ENCODE measurements at places on chromosomes 4 and X.

DNA sequence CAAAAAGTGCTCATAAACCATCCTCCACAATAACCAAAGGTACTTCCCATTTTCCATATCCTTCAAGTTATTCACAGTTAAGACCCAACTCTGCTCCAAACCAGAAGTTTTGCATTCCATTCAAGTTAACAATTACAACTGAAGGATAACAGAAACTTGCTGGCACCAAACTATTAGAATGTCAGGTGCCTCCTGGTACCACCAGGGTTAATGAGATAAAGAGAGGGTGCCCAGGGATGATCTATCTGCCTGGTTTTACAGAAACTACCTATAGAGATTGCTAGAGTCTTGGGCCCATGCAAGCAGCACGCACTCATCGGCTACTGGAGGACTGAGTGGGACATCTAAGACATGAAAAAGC is 114.6 kb downstream of the RBM47 start:
- DNase-seq, result no peak

DNA sequence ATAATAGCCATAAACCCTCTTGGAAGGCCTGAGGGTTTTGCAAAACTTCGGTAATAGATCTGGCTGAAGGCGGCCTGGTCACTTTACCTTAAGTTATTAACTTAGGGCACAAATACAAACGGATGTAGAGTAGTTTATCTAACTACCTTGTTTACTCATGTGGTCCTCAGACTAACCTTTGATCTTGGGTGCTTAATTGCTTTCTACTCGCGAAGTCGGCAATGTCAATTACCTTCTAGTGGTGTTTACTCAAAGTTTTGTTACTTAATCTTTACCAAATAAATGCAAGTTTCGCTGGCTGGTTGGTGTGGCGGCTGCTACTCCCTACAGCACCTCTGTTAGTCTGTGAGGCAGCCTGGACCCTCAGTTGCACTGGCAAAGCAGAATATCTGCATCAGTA is 8.9 kb upstream of the ZNF141 start:
- DNase-seq, result no peak

DNA sequence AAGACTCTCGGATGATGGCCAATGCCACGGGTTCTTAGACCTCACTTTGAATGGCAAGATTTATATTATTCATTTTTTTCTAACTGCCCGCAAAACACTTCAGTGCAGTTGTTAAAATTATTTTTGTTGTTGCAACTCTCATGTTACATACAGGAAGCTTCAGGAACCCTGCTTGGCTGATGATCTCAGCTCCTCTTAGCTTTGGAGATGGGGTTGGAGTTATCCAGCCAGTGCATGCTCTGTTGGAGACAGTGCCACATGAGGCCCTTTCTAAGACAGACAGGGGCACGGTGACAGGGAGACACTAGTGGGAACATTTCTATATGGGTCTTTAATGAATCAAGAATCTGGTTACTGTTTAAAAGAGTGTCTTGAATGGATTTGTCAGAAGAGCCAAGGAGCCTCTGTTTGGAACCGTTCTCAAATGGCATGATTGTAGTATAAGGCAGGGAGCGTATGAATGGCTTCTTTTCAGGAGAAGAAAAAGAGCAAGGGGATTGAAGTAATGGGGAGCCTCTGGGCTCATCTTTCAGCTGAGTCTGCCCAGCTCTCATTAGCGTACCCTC is 61.9 kb upstream of the ENPP6 start:
- DNase-seq, result no peak

DNA sequence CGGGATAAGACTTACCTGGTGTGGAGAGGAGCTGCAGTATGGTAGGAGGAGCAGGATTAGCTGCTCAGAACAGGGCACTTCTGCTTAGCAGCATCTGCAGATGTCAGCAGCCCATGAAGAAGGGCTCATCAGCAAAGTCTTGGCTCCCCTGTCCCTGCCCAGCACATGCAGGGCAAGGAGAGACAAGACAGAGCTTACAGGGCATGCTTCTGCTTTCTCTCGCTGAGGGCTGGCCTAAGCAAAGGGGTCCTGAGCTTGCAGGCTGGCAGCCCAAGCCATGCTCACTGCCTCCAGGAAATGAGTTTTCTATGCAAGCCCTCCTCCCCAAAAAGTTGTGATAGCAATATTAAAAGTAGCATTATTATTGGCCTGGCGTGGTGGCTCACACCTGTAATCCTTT is 39.5 kb upstream of the TAPT1 start:
- no peak for DNase-seq

DNA sequence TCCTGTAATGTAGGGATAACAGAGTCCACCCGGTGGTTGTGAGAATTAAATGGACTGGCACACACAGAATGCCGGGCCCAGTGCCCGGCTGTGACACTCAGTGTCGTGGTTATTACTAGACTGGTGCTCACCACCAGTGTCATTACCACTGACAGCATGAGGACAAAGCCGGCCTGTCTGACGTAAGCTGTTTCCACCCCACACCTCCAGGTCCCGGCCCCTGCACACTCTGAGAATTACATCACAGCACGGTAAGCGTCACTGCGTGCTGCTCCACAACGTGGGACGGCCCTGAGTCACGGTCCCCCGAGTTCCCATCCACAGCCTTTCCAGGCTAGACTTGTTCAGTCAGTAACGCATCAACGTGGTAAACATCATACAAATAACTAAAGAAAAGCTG is 22.9 kb downstream of the FAT1 start:
- DNase-seq, result no peak

DNA sequence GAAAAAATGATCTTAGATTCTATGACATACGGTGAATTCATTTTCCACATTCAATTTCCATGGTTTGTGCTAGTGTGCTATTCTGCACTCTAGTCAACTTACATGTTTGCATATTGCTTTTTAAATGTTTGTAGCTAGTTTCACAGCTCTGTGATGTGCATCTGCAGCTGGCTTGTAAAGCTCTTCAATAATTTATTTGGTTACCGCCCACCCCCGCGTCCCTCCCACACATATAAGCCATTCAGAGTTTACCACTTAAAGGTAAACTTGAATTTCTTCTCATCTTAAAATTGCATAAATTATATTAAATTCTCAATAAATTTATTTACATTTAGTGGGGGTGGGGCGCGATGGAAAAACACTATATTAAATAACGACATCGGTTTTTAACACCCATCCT is 291 bp upstream of the NBDY start:
- DNase-seq, result peak; percentile 43

- no peak for DNase-seq
These were observed 333.2 kb downstream of the ARHGAP10 start for GRCh38 chr4:148065075-148065474.

- DNase-seq, result no peak
These were observed 43.9 kb upstream of the HMX1 start for GRCh38 chr4:8915201-8916200.

GRCh38 chr4:4862665-4863482 is 3.4 kb downstream of the MSX1 start:
- no peak for DNase-seq

- DNase-seq, result no peak
These were observed at the start of gene MAGEA10 for GRCh38 chrX:152138388-152138784. Gene MAGEA10 (minus strand): TSS chrX:152138577. CDS start chrX:152135620, 2,957 bp downstream.

DNA sequence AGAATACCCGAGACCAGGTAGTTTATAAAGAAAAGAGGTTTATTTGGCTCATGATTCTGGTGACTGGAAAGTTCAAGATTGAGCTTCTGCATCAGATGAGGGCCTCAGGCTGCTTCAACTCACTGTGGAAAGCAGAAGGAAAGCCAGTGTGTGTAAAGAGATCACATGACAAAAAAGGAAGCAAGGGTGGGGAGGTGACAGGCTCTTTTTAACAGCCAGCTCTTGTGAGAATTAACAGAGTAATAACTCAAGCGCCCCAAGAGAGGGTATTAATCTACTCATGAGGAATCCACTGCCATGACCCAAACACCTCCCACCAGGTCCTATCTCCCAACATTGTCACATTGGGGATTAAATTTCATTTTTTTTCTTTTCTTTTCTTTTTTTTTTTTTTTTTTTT is 6.3 kb upstream of the YIPF6 start:
- DNase-seq, result no peak

- DNase-seq, result no peak
These were observed 50.8 kb upstream of the ELF2 start for GRCh38 chr4:139227729-139228404.

- no peak for DNase-seq
These were observed 13.8 kb downstream of the MPP1 start for GRCh38 chrX:154791467-154791866.

DNA sequence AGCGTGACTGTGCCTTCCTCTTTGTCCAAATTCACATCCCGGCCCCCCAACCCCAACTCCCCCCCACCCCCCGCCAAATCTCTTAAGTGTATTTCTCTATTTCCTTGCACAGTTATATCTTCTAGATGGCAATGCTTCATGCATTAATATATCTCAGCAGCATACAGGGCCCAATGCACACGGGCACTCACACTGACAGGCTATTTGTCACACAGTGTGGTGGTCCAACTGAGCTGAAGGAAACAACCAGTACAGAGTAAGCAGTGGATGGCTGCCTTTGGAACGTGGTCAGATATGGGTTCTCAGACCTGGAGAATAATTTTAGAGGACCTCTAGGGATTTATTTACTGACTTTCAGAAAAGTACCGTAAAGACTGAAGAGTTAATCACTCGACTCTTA is 681 bp downstream of the EXOC1 start:
- no peak for DNase-seq

DNA sequence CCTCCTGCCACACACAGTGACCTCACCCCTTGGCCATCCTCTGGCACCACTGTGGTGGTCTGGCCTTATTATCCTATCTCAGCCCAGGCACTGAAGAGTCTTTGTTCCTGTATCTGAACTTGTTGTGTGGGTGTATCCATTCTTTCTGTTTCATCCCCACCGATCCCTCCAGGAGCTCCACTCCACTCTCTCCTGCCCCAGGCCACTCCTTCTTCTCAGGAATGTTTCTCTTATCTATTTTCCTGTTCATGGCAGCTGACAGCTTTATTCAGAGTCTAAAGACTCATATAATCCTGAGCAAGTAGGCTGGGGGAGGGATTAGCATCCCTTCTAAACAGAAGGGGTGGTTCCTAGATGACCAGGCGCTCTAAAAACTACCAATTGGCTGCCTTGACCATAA is 150.0 kb downstream of the ANAPC10 start:
- no peak for DNase-seq

DNA sequence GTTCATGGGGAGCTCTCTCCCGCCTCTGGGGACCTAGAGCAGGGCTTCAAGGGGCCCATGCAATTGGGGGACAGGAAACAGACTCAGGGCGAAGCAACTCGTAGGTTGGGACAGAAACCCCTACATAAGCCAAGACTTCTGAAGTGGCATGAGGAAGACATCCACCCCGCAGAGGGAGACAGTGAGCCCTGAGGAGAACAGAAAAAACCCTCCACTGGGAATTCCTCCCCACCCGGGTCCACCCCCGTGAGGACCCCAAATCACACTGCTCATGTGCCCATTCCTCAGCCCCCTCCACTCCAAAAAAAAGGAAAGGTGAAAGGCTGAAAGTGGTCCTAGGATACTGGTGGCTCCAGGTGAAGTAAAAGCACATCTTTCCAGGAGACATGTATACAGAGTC is 74.0 kb downstream of the CPZ start:
- no peak for DNase-seq

GRCh38 chr4:141376769-141377168 is 156.1 kb downstream of the ZNF330 start:
- DNase-seq, result no peak

DNA sequence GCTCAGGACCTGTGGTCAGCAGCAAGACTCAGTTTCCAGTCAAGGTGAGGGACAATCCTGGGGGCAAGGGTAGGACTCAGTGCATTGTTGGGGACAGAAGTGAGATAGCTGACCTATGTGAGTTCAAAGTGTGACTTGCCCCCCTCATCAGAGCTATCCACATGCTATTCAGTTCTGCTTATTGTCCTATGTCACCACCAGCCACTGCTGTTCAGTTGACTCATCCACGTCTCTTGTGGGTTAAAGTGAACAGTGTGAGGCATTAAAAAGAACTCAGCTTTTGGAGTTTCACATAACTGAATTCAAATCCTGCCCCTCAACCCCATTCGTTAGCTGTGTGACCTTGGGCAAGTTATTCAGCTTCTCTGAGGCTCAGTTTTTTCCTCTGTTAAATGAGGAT is 4.4 kb upstream of the APLN start:
- DNase-seq, result no peak

DNA sequence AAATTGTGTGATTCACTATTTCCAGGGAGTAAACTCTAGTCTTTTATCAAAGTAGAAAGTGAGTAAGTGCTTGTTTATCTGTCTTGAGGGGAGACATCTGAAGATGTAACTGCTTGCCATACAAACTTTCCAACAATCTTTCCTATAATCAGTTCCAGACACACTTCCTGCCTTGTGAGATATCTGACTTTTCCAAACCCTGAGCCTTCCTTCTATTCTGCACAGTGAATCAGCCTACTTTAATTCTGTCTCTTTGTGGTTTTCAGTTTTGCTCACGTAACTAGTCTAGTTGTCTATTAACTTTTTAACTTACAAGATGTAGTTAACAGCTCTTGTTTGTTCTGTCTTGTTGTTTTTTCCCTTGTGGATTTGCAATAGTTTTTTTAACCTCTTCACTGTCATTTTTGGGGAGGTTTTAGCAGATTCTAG is 947.8 kb downstream of the C4orf33 start:
- DNase-seq, result no peak

DNA sequence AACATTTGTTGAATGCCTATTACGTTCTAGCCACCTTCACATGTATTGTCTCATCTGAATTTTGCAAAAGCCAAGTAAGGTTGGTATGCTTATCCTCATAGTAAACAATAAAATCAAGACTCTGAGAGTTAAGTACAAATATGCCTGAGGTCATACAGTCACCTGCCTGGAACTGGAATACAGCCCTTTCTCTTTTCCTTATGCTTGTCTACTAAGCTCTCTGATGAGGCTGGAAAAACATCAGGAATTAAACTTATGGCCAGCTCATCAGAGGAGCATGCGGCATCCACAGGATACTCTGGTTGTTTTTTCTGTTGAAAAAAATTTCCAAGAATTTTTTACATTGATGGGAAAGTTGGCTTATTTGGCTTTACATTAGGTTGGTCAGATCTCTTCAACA is 35.5 kb downstream of the NCAPG start:
- DNase-seq, result no peak

- DNase-seq, result no peak
These were observed 17.5 kb downstream of the LIAS start for GRCh38 chr4:39476187-39476895.

DNA sequence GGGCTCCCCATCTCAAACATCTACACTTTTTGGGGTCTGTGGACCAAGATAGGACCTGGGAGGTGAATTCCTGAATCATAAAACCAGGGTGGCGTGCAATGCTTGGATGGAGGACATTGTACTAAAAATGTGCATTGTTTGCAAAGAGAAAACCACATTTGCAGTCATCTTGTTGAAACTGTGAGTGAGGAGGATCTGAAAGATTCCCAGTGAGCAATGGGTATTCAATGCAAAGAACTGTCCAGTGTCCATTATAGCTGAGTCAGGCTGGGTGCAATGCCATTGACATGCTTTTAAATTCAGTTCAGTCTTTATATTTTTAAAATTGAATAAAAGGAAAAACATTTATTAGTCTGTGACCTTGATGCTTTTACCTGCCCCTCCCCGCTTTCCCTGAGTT is 215.7 kb downstream of the STK32B start:
- no peak for DNase-seq

DNA sequence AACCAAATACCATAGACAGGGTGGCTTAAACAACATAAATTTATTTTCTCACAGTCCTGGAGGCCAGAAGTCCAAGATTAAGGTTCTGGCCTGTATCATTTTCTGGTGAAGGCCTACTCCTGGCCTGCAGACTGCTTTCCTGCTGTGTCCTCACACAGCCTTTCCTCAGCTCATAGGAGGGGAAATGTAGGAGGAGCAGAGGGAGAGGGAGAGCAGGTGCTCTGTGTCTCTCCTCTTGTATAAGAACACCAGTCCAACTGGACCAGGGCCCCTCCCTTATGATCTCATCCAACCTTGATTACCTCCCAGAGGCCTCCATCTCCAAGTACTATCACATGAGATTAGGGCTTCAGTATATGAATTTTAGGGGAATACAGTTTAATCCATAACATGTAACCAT is 34.3 kb downstream of the RAPGEF2 start:
- DNase-seq, result no peak

Data from activated CD4-positive, alpha-beta T cell treated with anti-CD3 and anti-CD28 coated beads for 4 hours (primary cell).